Right cardiac atrium (tissue), 5 donors: ENCODE measurements at places on chromosomes 5 and 9. TPM values are rescaled to one million over a fixed set of nuclear protein-coding genes. Genes with fewer than 3 reads are reported as not detected.

The MYMK gene
- not detected for total RNA-seq

The PCDHB4 gene
- total RNA-seq = 2.8 TPM

The PCDHAC1 gene
- 0.11 TPM for total RNA-seq

The TMOD1 gene
- total RNA-seq = 219 TPM

The PCDHGA4 gene
- 4.4 TPM for total RNA-seq

The MARVELD2 gene
- 1.8 TPM for total RNA-seq

The DPYSL3 gene
- total RNA-seq = 47.3 TPM

The ECSCR gene
- 38.3 TPM for total RNA-seq

The AK8 gene
- total RNA-seq = 1.0 TPM

The PCDHB16 gene
- 2.4 TPM for total RNA-seq

The PDLIM4 gene
- 58.4 TPM for total RNA-seq

The INSL6 gene
- total RNA-seq = not detected

The ZFR gene
- 55.4 TPM for total RNA-seq

The IFNE gene
- total RNA-seq = not detected

The P4HA2 gene
- total RNA-seq = 71.4 TPM

The RLN1 gene
- not detected for total RNA-seq

The KCNMB1 gene
- 0.97 TPM for total RNA-seq

The CCDC69 gene
- 191 TPM for total RNA-seq

The SPINK4 gene
- total RNA-seq = not detected

The SLC46A2 gene
- total RNA-seq = not detected

The STING1 gene
- total RNA-seq = 90.9 TPM

The DIRAS2 gene
- not detected for total RNA-seq

The WNK2 gene
- 246 TPM for total RNA-seq

The COMMD10 gene
- total RNA-seq = 31.1 TPM

The RAD17 gene
- total RNA-seq = 19.0 TPM

The TICAM2 gene
- 3.2 TPM for total RNA-seq

The SNCB gene
- total RNA-seq = 0.88 TPM

The CD274 gene
- total RNA-seq = 11.0 TPM

The PCDHGB5 gene
- total RNA-seq = 8.6 TPM
